CD4-positive, alpha-beta memory T cell (primary cell): ENCODE measurements at places on chromosomes 2 and 18. TPM values are rescaled to one million over a fixed set of nuclear protein-coding genes. Genes with fewer than 3 reads are reported as not detected.
A peak's percentile ranks its signal among the peaks of the same experiment; 100 is the strongest.

GRCh38 chr2:69911985-69912563, 2.8 kb upstream of the MXD1 start:
- H3K27ac ChIP-seq: peak overlapping the region; percentile 28
- H3K36me3 ChIP-seq: peaks cover 15% of the 10 kb centered on the region
- no peak overlapping the region for H3K4me3 ChIP-seq
- DNase-seq: peak; percentile 71
- H3K4me1 ChIP-seq: peaks cover 26% of the 10 kb centered on the region
- H3K27me3 ChIP-seq: no peaks in the 10 kb centered on the region

- no peak overlapping the region for H3K4me3 ChIP-seq
- no peaks in the 10 kb centered on the region for H3K27me3 ChIP-seq
- no peak overlapping the region for H3K27ac ChIP-seq
- no peaks in the 10 kb centered on the region for H3K4me1 ChIP-seq
Observed at GRCh38 chr18:51865538-51865937, 474.5 kb upstream of the DCC start.

- no peaks in the 10 kb centered on the region for H3K27me3 ChIP-seq
- DNase-seq: no peak
- H3K4me1 ChIP-seq: no peaks in the 10 kb centered on the region
- H3K36me3 ChIP-seq: no peaks in the 10 kb centered on the region
- no peak overlapping the region for H3K27ac ChIP-seq
Observed at GRCh38 chr18:27712066-27712465, 464.9 kb downstream of the CDH2 start.

Gene PLGLB2
- total RNA-seq: 3.3 TPM

DNA sequence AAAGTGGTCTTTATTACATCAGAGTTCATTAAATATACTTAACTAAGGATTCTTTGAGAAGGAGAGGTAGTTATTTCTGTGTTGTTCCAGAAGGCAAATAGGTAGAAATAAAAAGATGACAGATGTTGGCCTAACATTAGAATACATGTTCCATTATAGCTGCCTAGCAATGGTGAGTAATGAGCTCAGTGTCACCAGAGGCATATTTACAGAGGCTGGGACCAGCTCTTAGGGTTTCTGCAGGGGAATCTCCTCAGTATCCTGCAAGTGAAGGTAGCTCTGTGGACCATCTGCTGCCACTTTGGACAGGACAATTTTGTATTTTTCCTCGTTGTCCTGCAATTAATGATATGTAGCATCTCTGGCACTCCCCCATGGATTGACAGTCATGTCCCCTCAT, 416.0 kb downstream of the THSD7B start:
- no peaks in the 10 kb centered on the region for H3K4me1 ChIP-seq
- DNase-seq: no peak
- H3K36me3 ChIP-seq: no peaks in the 10 kb centered on the region
- no peak overlapping the region for H3K27ac ChIP-seq
- no peaks in the 10 kb centered on the region for H3K27me3 ChIP-seq

- peaks cover 12% of the 10 kb centered on the region for H3K4me1 ChIP-seq
- H3K36me3 ChIP-seq: no peaks in the 10 kb centered on the region
- H3K27me3 ChIP-seq: no peaks in the 10 kb centered on the region
- H3K4me3 ChIP-seq: no peak overlapping the region
Observed at GRCh38 chr2:236355911-236356310, 91.7 kb upstream of the ASB18 start.

DNA sequence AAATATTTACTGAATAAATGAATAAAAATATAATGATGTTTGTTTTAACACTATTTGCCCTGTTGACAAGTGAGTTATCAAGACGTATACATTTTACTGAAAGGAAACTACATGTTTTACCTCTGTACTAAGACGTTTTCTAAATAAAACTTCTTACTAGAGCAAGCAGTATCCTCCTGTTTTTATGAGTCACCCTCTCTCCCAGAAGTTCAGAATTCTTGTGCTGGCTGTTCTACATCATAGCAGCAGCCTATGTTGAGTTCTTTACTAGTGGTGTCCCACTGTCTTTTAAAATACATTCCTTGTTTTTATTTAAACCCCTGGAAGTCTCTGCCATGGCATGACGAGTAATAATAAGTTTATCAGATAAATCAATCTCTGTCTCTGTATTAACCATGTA, 297.4 kb downstream of the CALCRL start:
- H3K27me3 ChIP-seq: no peaks in the 10 kb centered on the region
- H3K27ac ChIP-seq: no peak overlapping the region
- H3K36me3 ChIP-seq: no peaks in the 10 kb centered on the region
- no peaks in the 10 kb centered on the region for H3K4me1 ChIP-seq

DNA sequence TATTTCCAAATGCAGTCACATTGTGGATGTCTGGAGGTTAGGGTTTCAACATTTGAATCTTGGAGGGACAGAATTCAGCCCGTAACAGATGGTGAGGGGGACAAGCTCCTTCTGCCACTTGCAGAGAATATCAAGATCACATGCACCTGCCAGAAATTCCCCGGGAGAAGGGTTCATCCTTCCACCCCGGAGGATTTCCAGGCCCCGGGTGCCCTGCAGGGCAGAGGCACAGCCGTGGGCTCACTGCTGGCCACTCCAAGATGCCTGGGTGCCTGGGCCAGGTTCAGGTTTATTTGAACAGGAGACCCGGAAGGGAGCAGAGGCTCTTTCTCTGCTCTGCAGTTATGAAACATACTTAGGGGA, 38.2 kb upstream of the MGAT4A start:
- H3K4me1 ChIP-seq: peaks cover 83% of the 10 kb centered on the region
- no peaks in the 10 kb centered on the region for H3K36me3 ChIP-seq
- H3K27me3 ChIP-seq: no peaks in the 10 kb centered on the region
- no peak overlapping the region for H3K4me3 ChIP-seq
- H3K27ac ChIP-seq: peak overlapping the region; percentile 57

GRCh38 chr2:2839782-2840531, 508.9 kb upstream of the MYT1L start:
- no peaks in the 10 kb centered on the region for H3K27me3 ChIP-seq
- H3K36me3 ChIP-seq: no peaks in the 10 kb centered on the region
- DNase-seq: no peak
- no peak overlapping the region for H3K27ac ChIP-seq
- no peaks in the 10 kb centered on the region for H3K4me1 ChIP-seq

GRCh38 chr18:36352384-36352783, 54.9 kb downstream of the FHOD3 start:
- no peaks in the 10 kb centered on the region for H3K36me3 ChIP-seq
- no peak for DNase-seq
- H3K27me3 ChIP-seq: no peaks in the 10 kb centered on the region
- no peak overlapping the region for H3K4me3 ChIP-seq

- no peak overlapping the region for H3K4me3 ChIP-seq
- H3K36me3 ChIP-seq: no peaks in the 10 kb centered on the region
- H3K27ac ChIP-seq: no peak overlapping the region
- no peak for DNase-seq
Observed at GRCh38 chr2:81714817-81715216, 1410.3 kb upstream of the LRRTM1 start.

- no peaks in the 10 kb centered on the region for H3K27me3 ChIP-seq
- DNase-seq: no peak
- H3K27ac ChIP-seq: no peak overlapping the region
- H3K4me1 ChIP-seq: no peaks in the 10 kb centered on the region
- H3K4me3 ChIP-seq: no peak overlapping the region
Observed at GRCh38 chr2:190766595-190766994, 114.0 kb upstream of the GLS start.

GRCh38 chr2:172596776-172597175, 40.9 kb downstream of the PDK1 start:
- H3K36me3 ChIP-seq: peaks cover 19% of the 10 kb centered on the region
- H3K4me1 ChIP-seq: no peaks in the 10 kb centered on the region
- no peak for DNase-seq
- H3K4me3 ChIP-seq: no peak overlapping the region
- no peaks in the 10 kb centered on the region for H3K27me3 ChIP-seq
